Kidney epithelial cell (primary cell): ENCODE measurements at places on chromosomes 12 and 14. TPM values are rescaled to one million over a fixed set of nuclear protein-coding genes. Genes with fewer than 3 reads are reported as not detected.

The GLT1D1 gene
- 1.3 and 1.7 TPM in 2 replicates for total RNA-seq

GRCh38 chr14:80933282-80933681 lies 8.3 kb downstream of the CEP128 start:
- DNase-seq: no peak

The KRT71 gene
- not detected in 2 replicates for total RNA-seq

GRCh38 chr14:70149596-70150165 lies 39.1 kb downstream of the SLC8A3 start:
- no peak for DNase-seq

DNA sequence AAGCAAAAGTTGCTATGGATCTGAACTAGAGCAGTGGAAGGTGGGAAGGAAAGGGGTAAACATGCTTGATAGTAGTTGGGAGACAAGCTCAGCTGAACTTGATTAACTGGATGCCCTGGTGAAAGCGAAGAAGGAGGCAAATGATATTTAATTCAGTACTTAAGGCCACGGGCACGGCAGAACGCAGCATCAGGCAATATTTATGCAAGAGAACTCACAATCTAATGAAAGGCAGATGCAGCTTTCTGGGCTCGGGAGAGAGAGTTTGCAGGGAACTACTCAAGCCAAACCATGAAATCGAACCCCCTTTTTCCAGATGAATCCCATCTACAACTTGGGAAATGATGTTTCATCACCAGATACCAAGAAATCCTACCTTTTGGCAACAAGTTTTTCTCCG lies 3.5 kb upstream of the CNIH1 start:
- no peak for DNase-seq

- DNase-seq: no peak
Observed at GRCh38 chr12:46677749-46678148, 148.0 kb downstream of the SLC38A4 start.

GRCh38 chr14:68890173-68890931 lies 88.8 kb downstream of the ACTN1 start:
- DNase-seq: no peak

DNA sequence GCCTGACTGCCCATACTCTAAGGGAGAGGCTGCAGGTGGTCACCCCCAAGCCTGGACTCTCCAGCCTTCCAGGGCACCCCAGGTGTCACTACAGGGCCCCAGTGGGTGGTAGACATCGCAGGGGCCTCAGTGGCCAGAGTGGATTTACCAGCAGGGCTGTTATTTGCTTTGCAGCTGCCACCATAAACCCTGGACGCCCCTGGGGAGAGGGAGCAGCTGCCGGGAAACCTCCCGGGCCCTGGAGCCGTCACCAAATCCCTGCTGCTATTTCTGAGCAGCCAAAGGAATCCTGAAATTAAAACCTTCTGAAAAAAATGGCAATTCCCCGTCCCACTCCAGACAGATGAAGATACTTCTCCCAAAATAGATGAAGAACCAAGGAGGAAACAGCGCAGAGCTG lies 13.9 kb downstream of the TMEM119 start:
- DNase-seq: no peak

- DNase-seq: no peak
Observed at GRCh38 chr12:34290381-34290995, 268.2 kb downstream of the ALG10 start.

GRCh38 chr14:92161521-92161920 lies 39.8 kb downstream of the CPSF2 start:
- no peak for DNase-seq

DNA sequence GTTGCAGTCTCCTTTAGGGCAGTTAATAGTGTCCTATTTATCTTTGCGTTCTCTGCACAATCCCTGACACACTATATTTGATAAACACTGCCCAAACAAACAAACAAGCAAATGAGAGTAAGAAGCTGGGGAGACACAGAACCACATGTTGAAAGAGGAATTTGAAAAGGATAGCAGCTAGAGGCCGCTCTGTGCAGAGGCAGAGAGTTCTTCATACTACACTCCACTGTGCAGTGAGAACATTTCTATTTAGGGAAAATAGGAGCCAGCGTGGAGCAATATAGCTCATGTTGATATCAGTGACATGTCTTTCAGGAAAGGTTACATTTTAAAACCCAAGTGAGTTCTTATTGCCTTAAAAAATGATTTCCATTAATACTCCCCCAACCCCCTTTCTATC lies 140.3 kb upstream of the SEL1L start:
- no peak for DNase-seq

- no peak for DNase-seq
Observed at GRCh38 chr12:120928864-120929652, 24.9 kb upstream of the SPPL3 start.

DNA sequence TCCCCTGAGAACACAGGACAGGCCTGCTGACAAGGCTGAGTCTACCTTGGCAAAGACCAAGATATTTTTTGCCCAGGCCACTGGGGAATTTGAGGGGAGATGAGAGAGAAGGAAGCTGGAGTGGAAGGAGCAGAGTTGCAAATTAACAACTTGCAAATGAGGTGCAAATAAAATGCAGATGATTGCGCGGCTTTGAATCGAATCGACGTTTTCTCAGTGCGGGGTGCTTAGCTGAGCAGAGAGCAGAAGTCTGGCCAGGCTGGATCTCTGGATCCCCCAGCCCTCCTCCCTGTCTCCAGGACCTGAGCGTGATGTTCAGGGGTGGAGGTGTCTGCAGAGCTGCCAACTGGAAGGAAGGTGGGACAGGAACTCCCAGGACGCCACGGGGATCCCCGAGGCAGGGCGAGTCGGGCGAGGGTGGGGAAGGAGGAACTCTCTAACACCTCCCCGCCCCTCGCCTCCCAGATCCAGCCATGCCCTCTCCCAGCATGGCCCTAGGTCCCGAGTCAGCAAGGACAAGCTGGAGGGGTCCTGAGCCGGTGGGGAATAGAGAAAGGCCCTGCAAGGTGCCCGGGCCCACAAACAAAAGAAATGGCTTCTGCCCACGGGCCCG lies 527 bp upstream of the CARMIL3 start:
- no peak for DNase-seq

DNA sequence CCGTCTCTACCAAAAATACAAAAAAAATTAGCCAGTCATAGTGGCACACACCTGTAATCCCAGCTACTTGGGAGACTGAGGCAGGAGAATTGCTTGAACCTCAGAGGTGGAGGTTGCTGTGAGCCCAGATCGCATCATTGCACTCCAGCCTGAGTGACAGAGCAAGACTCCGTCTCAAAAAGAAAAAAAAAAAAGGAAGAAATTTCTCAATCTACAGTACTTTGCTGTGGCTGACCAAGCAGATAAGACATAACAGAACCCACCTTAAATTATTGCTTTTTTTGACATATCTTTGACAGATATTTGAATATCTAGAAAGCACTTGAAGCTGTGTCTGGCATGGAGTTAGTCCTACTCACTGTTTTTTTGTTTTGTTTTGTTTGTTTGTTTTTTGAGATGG lies 34.9 kb upstream of the HNF1A start:
- no peak for DNase-seq

The LRP1 gene
- 40.2 and 53.6 TPM in 2 replicates for total RNA-seq

DNA sequence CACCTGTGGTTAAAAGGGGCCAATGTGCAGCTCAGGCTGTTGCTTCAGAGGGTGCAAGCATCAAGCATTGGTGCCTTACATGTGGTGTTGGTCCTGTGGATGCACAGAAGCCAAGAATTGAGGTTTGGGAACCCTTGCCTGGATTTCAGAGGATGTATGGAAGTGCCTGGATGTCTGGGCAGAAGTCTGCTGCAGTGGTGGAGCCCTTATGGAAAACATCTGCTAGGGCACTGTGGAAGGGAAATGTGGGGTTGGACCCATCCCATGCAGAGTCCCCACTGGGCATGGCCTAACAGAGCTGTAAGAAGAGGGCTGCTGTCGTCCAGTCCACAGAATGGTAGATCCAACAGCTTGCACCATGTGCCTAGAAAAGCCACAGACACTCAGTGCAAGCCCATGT lies 36.6 kb downstream of the PCNX1 start:
- DNase-seq: no peak

- DNase-seq: peak; percentile 49
Observed at GRCh38 chr12:48351022-48351708, 446 bp upstream of the ZNF641 start.

GRCh38 chr14:96424109-96424989 lies 32.4 kb downstream of the AK7 start:
- no peak for DNase-seq

GRCh38 chr12:31887109-31887811 lies 72.0 kb upstream of the RESF1 start:
- DNase-seq: no peak

DNA sequence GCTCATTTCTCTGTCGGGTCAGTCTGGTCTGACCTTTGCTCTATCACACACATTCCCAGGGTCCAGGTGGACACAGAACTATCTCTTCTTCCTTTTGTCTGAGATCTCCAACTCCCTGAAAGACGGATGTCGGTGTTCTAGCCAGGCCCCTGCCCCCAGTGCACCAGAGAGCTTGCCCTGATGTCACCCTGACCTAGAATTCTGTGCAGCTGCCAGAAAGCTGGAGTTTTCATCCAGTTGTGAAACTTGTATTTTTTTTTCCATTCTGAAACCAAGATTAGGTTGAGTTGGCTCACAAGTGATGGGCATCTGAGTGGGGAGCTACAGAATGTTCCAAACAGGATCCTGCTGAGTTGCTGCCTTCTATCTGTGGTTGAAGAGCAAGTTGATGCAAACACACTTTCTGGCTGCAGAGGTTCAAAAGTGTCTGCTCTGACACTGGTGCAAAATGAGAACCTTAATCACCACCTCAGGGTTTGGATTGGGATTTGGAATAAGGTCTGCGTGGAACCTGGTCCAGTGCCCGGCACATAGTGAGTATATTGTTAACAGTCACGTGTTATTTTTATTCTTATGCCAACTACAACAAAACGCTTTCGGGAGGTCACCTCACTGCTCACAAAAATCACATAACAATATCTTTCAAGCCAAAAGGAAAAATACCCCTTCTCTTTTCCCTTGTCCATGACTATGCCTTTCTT lies 211.5 kb downstream of the SLC15A4 start:
- DNase-seq: no peak

DNA sequence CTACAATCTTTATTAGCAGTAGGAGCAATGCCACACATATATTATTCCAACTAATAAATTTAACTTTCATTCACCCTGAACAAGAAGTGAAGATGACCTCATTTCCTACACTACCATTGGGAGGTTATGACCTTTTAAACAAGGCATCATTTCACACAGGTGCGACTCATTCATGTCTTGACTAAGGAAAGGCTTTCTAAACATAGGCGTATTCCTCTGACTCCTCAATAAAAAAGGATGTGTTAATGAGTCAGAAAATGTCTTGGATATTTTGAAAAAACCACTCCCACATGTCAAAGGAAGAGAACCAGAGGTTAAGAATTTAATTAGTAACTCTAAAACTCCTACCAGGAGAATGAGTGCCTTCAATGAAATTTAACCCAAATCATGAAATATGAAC lies 115.2 kb downstream of the PRICKLE1 start:
- peak; percentile 74 for DNase-seq

The GMPR2 gene
- 54.7 and 56.6 TPM in 2 replicates for total RNA-seq

DNA sequence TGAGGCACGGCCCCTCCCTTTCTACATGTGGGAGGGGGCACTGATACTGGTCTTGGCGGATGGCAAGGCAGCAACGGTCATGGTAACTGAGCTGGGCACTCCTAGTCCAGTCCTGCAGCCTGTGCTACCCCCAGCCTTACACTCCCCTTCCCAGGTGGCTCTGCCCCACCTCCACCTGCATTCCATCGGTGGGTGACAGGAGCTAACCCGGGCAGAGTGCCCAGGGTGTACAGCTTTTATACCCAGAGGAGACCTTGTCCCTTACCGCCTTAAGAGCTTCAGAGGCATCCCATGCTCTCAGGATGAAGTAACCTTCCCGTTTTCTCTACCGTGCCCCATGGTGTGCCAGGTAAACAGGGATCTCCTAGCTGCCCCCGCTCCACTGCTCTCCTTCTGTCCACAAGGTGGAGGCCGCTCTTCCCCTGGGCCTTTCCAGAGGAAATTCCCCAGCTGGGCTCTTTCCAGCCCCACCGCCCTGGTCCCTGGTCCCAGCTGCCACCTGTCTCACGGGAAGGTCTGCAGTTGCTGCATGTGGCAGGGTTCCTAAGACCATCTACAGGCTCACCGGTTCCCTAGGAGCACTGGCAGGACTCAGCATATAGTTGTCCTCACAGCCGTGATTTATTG lies 20.5 kb downstream of the BRI3BP start:
- DNase-seq: no peak

DNA sequence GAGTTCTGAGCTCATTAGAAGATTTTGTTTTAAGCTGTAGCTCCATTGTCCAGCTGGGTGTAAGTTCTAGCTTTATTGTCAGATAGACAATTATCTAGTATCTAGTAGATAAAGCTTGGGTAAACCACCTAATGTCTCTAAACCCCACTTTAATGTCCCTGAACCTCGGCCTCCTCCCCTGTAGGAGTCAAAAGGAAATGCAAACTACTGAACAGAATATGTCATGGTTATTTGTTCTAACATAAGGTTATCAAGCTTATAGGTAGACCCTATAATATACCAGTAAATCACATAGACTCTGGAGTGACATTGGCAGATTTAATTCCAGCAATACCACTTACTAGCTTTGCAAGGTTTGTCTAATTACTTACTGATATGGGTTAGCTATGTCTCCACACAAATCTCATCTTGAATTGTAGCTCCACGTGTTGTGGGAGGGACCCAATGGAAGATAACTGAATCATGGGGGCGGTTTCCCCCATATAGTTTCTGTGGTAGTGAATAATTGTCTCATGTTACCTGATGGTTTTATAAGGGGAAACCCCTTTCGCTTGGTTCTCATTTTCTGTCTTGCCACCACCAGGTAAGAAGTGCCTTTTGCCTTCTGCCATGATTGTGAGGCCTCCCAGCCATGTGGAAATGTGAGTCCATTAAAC lies 29.4 kb downstream of the BCAT1 start:
- no peak for DNase-seq

GRCh38 chr12:49543221-49543913 lies 4.5 kb downstream of the KCNH3 start:
- DNase-seq: no peak

- no peak for DNase-seq
Observed at GRCh38 chr12:94092516-94093241, 55.7 kb upstream of the PLXNC1 start.

- DNase-seq: no peak
Observed at GRCh38 chr12:63400318-63400717, 249.3 kb upstream of the AVPR1A start.

DNA sequence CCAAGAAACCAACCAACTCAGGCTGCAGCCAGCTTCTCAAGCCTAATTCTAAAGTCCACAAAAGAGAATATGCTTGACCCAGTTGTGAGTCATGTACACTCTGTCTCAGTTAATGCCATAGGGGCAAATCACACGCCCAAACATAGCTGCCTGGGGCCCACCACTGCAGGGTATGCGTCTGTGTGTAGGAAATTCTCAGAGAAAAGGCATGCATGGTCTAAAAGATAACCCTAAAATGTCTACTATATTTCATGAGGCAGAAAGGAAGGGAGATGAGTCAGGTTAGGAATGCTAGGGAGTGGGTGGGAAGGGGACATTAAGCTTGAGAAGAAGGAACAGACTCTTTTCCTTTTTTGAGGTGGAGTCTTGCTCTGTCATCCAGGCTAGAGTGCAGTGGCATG lies 22.3 kb upstream of the SPTLC2 start:
- DNase-seq: no peak

The COPS7A gene
- 65.2 and 69.1 TPM in 2 replicates for total RNA-seq

GRCh38 chr12:21813751-21814150 lies 39.2 kb upstream of the KCNJ8 start:
- no peak for DNase-seq

- no peak for DNase-seq
Observed at GRCh38 chr12:76421046-76421445, 72.8 kb upstream of the BBS10 start.

GRCh38 chr12:131865180-131865875 lies 29.1 kb upstream of the ULK1 start:
- peak; percentile 67 for DNase-seq

The BCL11B gene
- total RNA-seq: 2.1 and 2.3 TPM in 2 replicates
